ENCODE measurements at places on chromosomes 6 and 20.

- no peak for DNase-seq
Measured at GRCh38 chr6:150969901-150970300, 104.4 kb downstream of the MTHFD1L start.

DNA sequence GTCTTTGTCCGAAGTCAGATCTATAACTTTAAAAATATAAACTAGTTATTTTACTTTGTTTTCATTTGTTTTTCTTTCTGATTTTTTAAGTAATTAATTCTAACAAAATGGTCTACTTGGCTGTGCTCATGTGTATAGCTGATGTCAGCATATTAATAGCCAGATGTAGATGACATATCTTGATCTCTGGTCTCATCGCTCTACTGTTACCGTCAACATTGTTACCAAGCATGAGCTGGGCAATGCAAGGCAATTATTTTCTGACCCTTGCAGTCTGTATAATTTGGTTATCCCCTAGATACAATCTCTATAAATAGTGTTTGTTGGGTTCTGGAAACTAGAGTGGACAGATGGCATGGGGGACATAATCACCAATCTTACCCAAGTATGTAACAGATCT is 151.6 kb upstream of the PTPRK start:
- no peak for DNase-seq

- DNase-seq: no peak
Measured at GRCh38 chr6:30963641-30964040, 19.9 kb upstream of the MUC21 start.

- no peak for DNase-seq
Measured at GRCh38 chr6:105220186-105220585, 40.4 kb upstream of the POPDC3 start.

GRCh38 chr6:148218542-148219258 is 123.9 kb upstream of the SASH1 start:
- no peak for DNase-seq

DNA sequence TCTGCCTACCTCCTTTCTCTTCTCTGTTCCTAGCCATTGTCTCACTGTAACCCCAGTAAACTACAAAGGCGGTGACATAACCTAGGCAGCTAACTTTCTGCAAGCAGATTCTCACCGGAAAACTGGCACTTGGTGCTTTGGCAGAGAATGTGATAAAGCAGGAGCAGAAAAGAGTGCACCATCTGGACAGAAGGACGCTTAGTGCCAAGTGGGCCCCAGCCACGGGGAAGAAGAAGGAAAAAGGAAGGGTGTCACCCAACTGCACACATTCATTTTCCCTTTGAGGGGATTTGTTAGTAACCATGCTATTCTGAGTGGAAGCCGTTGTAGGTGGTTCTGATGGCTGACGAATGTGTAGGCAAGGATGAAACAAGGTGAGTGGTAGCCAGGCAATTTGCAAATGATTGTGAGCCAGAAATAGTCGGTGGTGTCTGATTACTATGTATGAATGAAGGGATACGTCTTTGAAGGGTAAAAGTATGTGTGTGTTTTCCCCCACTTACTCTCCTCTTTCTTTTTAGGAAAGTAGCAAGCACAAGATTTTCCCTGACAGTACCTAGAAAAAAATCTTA is 148.3 kb upstream of the STXBP5 start:
- no peak for DNase-seq

DNA sequence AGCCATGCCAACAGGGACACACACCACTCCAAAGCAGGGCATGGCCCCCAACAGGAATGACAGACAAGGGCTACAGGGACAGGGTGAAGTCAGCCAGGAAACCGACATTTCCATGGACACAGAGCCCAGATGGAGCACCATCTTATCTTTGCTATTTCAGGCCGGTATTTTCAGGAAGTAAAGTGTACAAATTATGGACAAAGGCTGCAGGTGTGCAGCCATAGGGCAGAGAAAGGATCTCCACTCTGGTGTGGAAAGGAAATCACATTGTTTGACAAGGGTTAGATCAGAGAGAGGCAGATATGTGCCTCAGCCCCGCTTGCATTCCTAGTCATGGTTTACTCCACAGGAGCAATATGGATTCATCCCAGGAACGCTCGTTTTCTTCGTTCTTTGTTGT is 81.7 kb upstream of the SLC22A23 start:
- DNase-seq: no peak

DNA sequence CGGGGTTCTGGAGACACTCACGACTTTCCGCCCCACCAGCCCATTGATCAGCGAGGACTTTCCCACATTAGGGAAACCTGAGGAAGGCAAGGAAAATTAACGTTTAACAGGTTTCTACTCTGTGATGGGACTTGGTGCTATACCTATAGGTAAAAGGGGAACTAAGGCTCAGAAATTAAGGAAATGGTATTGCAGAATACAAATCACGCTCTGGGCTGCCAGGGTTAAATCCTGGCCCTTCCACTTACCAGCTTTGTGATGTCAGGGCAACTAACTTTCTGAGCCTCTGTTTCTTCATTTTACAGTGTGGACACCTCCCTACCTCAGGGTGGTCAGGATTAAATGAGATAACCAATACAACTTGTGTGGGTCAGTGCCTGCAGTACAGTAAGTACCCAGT is 8.8 kb downstream of the GNL1 start:
- DNase-seq: no peak

- peak; percentile 70 for DNase-seq
Measured at GRCh38 chr6:26311385-26312095, 53.5 kb upstream of the BTN3A2 start.

- no peak for DNase-seq
Measured at GRCh38 chr6:89204096-89204495, 13.1 kb downstream of the GABRR1 start.

DNA sequence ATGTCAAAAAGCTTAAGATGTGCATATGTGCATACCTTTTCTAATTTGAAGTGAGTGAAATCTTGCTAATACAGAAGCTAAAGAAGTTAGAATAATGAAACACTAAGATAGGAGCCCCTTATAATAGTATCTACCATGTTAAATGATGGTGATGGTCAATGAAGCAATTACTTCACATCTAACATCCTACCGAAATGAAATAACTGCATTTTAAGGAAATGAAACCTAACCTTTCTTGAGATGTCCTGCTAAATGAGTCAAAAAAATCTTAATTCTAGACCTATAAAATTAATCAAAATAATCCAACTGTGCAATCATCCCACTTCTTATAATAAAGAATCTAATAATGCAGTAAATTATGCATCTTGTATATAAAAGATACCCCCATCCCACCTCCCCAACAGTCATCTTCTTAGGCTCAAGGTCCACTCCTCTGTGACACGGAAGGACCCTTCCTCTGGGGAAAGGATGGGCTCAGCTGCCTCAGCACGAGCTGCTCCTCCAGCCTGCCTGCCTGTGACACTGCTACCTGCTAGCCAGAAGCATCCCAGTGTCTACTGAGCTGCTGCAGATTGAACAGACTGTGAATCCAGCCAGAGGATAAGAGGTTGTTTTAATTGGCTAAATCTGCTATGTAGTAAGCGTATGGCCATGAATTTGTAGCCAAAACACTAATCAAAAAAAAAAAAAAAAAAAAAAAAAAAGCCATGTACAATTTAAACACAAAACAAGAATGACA is 129.6 kb upstream of the BEND3 start:
- no peak for DNase-seq

- no peak for DNase-seq
Measured at GRCh38 chr20:41440882-41441281, 74.3 kb upstream of the EMILIN3 start.

DNA sequence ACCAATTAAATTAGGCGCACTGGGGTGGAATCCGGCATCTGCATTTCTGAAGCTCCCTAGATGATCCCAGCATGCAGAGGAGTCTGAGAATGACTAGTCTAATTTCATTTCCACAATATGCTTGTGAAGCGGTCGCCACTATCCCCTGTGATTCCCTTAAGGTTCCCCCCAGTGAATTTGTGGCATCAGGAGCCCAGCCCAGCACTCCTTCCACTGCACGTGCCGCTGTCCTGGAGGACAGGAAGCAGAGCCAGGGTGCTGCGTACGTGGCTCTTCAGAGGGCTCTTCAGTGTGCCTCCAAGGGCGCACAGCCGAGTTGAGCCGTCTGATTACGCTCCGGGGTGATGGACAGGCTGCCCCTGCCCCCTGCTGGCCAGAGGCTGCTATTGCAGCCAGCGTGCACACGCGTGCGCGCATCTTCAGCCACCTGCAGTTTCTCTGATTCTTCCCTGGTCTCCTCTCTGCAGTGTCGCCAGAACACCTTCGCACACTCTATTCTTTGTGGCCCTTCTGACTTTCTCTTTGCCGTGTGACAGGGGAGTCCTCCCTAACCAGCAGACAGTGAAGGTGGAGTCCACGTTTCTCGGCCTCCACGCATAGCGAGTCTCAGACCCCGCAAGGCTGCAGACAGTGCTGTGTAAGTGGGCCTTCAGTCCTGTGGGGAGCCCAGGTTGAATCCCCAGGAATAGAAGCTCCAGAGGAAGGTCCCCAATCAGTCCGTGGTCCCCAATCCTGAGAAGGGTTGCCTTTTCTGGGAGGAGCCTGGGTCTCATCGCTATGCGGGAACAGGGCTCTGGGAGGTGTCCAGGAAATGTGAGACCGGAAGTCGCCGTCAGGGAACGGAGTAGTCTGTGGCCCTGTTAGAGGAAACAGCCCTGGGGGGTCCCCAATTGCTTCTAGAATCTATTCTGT is 16.5 kb upstream of the NCR2 start:
- peak; percentile 78 for DNase-seq

DNA sequence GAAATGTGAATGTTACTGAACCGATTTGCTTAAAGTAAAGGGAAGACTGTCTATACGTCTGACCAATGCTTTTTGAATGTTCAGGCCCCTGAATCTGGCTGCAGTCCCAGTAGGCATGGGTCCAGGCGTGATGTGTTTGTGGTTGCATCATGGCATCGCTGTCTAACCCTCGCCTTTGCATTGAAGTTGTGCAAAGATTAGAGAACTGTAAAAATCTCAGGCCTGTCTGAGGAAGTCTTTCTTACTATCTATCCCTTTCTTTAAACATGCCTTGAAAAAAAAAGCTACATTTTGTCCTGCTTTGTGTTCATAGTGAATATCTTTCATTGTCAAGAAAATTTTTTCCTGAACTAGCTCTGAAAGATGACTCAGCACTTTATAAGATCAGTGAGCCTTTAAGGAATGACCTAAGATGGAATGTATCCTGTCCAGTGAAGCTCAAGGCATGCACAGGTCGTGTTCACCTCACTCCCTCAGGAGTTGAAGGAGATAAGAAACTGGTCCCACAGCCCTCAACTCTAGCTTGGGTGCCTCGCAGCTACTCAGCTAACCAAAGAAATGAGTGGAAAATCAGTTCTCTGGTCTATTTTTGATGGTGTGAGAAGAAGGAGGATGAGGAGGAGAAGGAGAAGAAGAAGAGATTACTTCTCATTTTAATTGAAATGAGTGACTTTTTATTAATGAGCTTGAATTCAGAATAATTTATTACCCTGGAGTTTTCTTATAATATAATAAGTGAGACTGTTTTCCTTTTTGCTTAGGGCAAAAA is 48.6 kb downstream of the TPD52L1 start:
- no peak for DNase-seq

- no peak for DNase-seq
Measured at GRCh38 chr20:1334761-1335160, 5.8 kb upstream of the SDCBP2 start.

DNA sequence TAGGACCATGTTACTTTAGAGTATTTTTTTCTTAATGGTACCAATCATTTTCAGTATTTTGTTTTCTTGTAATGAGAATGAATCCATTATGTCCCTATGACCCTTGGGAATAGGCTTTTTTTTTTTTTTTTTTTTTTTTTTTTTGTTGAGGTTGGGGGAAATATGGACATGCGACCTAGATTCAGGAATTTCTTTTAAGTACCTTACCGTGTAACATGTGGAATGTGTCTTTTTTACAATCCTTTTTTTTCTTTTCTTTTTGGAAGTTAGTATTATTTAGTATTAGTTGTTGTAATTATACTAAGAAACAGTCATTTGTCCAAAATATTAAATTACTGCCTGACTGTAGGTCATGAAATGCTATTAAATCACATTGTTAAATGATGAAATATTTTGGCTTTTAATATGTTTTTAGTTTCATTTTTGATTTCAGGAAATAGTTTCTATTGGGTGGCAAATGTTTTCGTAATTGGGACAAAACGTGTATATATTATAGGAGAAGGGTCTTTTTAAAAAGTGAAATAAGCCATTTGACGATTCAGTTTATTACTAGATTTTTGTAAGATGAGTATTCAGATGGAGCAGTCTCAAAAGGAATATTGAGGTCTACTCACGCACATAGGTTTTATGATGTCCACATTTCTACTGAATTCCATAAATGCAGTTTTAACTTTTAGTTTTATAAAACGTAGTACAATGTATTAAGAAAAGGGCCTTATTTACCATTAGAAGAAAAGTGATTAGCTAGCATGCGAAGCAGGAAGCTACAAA is 4.9 kb downstream of the ARID1B start:
- no peak for DNase-seq

- DNase-seq: peak; percentile 86
Measured at GRCh38 chr20:266596-267562, 9.4 kb downstream of the DEFB132 start.
